ENCODE measurements at places on chromosomes 6 and 20.

- no peak for DNase-seq
These were observed 12.9 kb upstream of the ID4 start for GRCh38 chr6:19824058-19824807.

DNA sequence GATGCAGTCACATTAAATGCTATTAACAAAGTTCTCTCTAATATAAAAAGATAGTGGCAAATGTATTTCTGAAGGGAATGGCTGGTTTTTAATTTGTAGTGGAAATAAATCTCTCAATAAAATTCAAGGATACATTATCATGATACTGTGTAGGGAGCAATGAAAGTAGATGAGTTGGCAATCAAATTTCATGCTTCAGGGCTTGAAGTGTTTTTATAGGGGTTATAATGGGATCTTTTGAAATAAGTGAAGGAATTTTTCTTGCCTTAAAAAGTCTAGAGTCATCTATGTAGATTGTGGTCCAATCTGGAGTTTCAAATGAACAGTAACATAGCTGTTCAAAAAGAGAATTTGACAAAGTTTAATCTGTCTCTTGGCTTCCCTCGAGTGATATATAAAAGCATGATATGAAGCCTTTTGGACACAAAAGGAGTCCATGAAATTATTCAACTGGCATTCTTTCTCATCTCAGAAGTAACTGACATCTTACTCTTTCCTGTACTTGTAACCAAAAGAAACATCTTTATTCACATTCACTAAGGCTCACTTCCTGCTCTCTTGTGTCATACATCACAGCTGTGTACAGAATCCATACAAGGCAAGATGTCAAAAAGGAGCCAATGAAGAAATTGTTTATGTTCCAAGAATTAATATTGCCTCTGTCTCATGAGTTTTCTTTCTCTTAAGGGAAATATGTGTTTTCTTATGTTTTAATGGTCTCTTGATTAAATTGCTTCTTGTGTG, 591.0 kb upstream of the GJE1 start:
- DNase-seq = no peak

GRCh38 chr20:6566821-6567220, 200.7 kb upstream of the BMP2 start:
- DNase-seq = no peak

DNA sequence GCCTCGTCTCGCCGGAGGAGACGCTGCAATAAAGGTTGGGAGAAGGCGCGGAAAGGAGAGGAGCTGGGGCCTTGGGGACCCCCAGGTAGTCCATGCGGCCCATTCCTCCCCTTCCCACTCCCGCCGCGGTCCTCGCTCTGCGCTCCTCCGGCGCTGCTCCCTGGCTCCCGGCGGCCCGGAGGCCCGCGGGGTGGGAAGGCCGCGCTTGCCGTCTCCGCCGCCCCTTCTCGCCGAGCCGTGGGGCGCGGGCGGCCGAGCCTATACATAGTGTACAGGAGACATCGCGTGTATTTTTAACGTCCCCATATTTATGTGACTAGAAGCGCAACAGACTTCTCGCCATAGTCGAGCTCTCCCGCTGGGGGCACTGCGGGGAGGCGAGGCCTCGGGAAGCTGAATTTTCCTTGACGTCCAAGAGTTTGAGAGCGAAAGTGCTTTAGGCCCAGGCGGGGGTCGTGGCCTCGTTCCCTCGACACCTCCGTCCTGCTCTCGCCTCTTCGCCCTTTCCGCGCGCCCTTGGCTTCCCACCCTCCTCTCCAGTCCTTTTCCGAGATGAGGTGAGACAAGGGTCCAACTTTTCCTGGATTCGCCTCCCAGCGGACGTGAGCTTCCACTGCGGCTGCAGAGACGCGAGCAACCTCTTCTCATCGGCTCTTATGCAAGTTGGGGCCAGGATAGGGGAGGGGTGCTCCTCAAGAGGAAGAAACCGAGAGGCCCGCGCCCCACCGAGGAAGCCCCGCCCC, 29.0 kb downstream of the SLC12A5 start:
- DNase-seq = no peak

GRCh38 chr6:3808759-3809514, 40.2 kb upstream of the FAM50B start:
- peak; percentile 74 for DNase-seq

DNA sequence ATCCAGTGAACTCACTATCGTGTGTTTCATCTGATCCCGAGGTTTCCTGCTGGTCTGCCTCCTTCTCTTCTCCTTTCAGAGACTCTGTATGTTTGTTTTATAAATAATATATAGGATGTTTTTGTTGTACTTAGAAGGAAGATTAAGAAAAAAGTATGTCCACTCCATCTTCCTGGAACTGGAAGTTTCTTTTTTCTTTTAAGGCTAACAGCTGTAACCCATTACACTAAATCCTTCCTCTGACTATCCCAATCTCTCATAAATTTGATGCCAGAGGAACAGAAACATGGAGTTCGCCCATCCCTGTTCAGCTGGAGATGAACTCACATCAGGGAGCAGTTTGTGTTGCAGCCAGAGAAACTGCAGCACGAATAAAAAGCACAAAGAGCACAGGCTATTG, 20.7 kb downstream of the RIPK1 start:
- DNase-seq = no peak

- no peak for DNase-seq
These were observed 71.3 kb downstream of the OTOR start for GRCh38 chr20:16819483-16819882.
